ENCODE measurements at places on chromosomes 3 and 15.

DNA sequence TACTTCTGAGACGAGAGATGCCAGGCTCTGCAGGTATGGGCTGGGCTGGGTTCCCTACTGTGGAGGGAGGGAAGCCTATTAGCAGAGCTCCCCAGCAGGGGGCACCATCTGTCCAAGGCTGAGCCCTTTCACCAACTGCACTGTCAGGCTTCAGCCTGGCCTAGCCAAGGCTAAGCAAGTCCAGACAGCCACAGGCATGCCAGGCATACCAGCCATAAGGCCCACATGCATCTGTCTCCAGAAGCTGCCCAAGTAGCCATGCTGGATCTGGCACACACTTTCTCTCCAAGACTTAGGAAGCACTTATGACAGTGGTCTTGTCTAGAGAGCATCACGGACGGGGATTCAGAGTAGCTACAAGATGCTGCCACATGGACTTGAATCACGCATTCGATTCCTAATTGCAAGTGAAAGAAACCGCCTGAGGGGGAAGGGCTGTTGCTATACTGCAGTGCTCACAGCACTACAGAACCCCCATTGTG, 28.3 kb downstream of the RUVBL1 start:
- peak; percentile 78 for DNase-seq

- DNase-seq = peak; percentile 86
These were observed at the start of gene NAA50 for GRCh38 chr3:113745756-113746547. TSS of gene NAA50 (minus strand) at chr3:113746249. CDS start at chr3:113745949, 300 bp downstream.

DNA sequence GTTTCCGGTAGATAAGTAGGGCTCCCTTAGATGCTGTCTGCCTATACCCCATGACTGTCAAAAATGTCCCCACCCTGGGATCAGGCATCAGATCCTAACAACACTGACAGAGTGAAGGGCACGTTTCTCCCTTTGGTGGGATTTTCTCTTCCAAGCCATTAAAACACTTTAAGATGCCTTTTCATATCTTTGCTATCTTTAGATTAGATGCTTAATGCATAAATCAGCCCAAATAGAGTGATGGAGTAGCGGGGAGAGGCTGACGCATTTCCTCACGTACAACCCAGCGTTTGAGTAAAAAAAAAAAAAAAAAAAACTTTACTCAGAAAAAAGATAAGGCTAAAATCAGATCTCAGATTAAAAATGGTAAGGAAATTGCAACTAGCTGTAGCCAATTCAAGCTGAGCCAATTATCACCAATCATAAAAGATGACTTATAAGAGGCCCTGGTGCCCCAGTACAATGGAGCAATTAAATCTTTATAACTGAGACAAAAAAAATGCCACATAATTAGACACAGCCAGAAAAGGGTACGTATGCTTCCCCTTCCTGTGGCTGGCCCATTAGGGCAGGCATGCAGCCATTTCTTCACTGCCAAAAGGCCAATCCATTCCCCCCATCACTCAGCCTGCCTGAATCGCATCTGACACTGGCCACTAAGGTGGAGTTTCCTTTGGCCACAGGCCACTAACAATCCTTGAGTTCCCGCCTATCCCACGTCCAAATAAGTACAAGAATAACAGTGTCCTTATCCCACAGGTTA, 45.0 kb downstream of the RFTN1 start:
- no peak for DNase-seq

- DNase-seq = peak; percentile 60
These were observed 35.8 kb downstream of the QTRT2 start for GRCh38 chr3:114092151-114093015.

- DNase-seq = no peak
These were observed 220.6 kb upstream of the LYSMD4 start for GRCh38 chr15:99953886-99954285.
